ENCODE measurements at places on chromosomes 6 and 20. TPM values are rescaled to one million over a fixed set of nuclear protein-coding genes. Genes with fewer than 3 reads are reported as not detected.
A peak's percentile ranks its signal among the peaks of the same experiment; 100 is the strongest.

DNA sequence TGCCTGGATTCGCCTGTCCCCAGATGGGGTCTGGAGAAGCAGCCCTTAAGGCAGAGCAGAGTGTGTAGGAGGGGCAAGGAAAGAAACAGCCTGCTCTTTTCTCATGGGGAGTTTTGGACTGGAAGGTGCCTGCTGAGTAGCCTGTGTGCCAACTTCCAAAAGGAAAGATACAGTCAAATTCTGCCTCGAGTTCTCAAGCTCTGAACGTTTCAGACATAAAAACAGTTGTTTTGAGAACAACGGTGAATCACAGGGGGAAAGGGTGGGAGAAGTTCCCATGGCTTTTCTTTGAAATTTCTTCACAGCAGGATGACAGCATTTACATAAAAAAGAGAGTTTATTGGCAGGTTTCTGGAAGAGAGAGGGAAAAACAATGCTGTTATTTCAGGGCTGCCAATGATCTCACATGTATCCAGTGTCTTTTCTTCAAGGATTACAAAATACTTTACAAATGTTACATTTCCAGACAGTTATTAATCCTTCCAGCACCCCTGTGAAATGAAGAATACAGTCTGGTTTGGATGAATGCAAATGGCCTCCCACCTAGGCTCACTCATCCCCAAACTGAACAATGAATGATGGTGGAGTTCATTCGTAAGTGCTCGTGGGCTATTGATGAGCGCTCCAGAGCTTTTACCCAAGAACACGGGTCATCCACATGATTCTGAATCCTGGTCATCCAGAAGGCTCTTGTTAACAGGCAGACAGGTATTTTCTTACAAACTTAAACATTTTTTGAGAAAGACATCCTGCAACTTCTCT lies 33.8 kb upstream of the ECI2 start:
- H3K4me3 ChIP-seq, result no peak overlapping the region
- no peak for DNase-seq
- H3K27ac ChIP-seq, result no peak overlapping the region
- H3K4me1 ChIP-seq, result peaks cover 9% of the 10 kb centered on the region

MACROD2 gene
- total RNA-seq, result not detected

FKBP5 gene
- 104 TPM for total RNA-seq

DNA sequence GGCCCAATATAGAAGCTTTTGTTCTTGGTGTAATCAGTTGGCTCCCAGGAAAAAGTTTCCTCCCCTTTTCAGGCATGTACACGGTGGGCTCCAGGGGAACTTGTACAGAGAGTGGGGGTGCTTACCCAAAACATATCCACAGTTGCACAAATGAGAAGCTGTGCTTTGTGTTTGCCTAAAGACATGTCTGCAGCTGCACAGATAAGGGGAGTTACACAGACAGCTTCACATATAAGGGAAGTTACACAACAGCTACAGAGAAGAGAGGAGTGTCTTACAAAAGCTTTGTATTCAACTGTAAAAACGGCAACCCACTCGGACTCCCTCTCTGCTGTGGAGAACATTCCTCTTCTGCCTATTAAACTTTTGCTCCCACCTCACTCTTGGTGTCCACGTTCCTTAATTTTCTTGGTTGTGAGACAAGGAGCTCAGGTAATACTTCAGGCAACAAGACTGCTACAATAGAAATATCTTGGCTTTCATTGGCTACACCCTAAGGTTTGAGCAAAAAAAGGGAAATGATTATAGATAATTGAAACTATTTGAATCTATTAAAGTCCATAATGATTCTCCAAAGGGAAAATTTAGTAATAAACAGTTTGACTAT lies 7.4 kb upstream of the PNRC1 start:
- H3K4me1 ChIP-seq, result peaks cover 18% of the 10 kb centered on the region
- no peak overlapping the region for H3K4me3 ChIP-seq
- peak overlapping the region; percentile 74 for H3K27ac ChIP-seq
- H3K27me3 ChIP-seq, result no peaks in the 10 kb centered on the region

DNA sequence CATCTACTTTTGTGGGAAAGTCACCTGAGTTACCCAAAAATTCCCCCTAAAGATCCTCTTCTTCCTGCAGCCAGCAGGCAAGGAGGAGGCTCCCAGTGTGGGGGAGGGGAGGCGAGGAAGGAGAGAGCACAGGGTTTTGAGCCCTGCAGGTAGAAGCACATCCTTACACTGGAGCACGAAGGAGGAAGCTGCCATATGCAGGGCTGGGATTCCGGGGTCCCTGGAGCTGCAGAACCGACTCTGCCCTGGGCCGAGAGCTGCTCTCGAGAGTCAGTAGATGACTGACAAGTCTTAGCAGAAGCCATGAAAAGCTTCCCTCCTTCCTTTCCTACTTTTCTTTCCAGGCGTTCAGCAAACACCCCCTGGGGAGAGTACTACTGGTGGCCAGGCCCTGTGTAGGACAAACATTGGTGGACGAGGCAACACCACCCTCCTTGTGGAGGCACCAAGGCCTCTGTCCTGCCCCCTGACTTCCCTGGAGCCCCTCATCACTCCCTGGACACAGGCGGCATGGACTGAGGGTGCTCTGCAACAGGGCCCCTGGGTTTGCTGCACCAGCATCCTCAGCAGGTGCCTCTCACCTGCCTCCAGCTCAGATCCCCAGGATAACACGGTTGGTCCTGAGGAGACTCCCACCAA lies 211.7 kb upstream of the CST7 start:
- no peaks in the 10 kb centered on the region for H3K4me1 ChIP-seq
- H3K27me3 ChIP-seq, result peaks cover 5% of the 10 kb centered on the region
- no peaks in the 10 kb centered on the region for H3K36me3 ChIP-seq
- no peak overlapping the region for H3K27ac ChIP-seq
- no peak overlapping the region for H3K4me3 ChIP-seq

DNA sequence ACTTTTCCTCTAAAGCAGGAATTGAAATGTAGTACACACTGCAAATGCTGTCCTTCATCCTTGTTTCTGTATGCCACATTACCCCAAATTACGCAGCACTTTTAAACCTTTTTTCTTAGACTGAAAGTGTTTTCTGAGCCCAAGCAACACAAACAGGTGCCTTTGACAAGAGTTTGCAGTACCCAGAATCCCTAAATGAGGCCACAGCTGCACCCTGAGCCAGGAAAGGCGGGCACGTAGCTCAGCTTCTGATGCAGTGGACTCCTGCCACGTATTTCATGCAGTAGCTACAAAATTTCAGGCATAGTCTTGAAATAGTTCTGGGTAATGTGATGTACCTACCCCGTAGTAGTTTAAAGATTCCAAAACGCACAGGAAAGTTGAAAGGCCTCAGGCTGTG lies 31.0 kb upstream of the CLDN20 start:
- no peak overlapping the region for H3K27ac ChIP-seq
- no peak overlapping the region for H3K4me3 ChIP-seq
- H3K27me3 ChIP-seq, result peaks cover 50% of the 10 kb centered on the region
- no peaks in the 10 kb centered on the region for H3K4me1 ChIP-seq

DNA sequence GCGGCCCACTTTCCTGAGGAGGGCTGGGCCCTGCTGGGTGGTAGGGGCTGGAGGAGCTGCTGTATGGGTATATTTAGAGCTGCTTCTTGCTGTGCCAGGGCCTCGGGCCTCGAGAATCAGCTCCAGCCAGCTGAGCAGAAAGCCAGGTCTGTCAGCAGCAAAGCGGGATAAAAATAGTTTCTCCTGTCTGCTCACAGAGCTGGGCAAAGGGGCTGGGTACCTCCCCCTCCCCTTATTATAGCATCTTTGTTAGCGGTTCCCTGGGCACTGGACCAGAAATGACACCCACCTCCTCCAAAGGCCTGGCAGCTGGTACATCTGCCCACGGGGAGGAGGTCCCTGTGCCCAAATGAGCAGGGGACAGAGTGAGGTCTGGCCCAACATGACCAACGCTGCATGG lies 6.0 kb downstream of the SCRT2 start:
- DNase-seq, result no peak
- H3K27me3 ChIP-seq, result no peaks in the 10 kb centered on the region
- no peaks in the 10 kb centered on the region for H3K36me3 ChIP-seq
- no peak overlapping the region for H3K4me3 ChIP-seq
- H3K4me1 ChIP-seq, result peaks cover 44% of the 10 kb centered on the region

DNA sequence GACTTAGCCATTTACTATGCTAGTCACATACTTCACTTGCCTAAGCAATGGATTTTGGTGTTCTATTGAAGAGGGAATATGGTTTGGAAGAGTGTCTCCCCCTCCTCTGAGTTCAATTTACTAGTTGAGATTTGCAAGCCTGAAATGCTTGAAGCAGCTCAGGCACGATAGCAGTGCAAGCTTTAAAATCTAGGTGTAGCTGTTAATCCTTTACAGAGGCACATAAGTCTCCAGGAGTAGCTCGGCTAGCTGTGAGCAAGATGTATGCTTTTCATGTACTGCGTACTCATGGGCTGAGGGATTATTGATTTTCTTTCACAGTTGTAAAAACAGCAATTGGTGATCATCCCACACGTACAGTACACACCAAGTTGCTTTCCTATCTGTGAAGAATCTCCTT lies 726 bp downstream of the FLRT3 start:
- no peaks in the 10 kb centered on the region for H3K27me3 ChIP-seq
- no peak for DNase-seq
- no peak overlapping the region for H3K4me3 ChIP-seq
- no peak overlapping the region for H3K27ac ChIP-seq

FLOT1 gene
- total RNA-seq, result 124 TPM

- H3K27me3 ChIP-seq, result no peaks in the 10 kb centered on the region
- H3K27ac ChIP-seq, result no peak overlapping the region
- H3K4me3 ChIP-seq, result no peak overlapping the region
- H3K36me3 ChIP-seq, result no peaks in the 10 kb centered on the region
- H3K4me1 ChIP-seq, result no peaks in the 10 kb centered on the region
- DNase-seq, result no peak
Measured at GRCh38 chr6:51015394-51015793, 196.7 kb downstream of the TFAP2B start.

DNA sequence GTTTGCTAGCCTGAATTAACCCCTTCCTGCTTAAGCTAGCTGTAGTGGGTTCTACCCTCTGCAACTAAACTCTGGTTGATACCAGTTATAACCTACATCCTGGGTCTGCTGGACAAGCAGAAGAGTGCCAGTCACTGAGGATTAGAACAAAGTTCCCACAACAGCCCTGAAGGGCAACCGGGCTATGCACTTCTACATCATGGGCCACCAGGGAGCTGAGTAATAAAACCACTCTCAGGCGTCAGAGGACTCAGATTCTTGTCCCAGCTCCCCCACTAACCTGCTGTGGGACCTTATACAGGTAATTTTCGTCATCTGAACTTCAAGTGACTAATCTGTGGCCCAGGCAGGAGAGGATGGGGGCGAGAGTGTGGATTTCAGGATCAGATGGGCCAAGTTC lies 56.8 kb downstream of the EYA2 start:
- no peaks in the 10 kb centered on the region for H3K36me3 ChIP-seq
- H3K27me3 ChIP-seq, result peaks cover 19% of the 10 kb centered on the region
- no peak overlapping the region for H3K4me3 ChIP-seq
